ENCODE measurements at places on chromosomes 2 and 18. TPM values are rescaled to one million over a fixed set of nuclear protein-coding genes. Genes with fewer than 3 reads are reported as not detected.

DNA sequence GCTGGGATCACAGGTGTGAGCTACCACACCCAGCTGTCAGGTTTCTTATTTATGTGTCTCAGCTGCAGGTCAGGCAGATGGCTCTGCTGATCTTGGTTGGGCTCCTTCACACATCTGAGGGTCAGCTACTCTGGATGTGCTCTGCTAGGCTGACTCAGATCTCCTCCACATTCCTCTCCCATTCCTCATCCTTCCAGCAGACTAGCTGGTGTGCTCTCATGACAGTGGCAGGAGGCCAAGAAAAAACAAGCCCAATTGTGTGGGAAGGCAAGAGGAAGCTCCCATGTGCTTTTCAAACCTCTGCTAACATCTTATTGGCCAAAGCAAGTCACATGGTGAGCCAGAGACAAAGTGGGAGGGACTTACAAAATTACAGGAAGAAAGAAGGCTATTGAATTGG is 11.7 kb upstream of the MSH6 start:
- peak; percentile 81 for DNase-seq

The FEV gene
- not detected for polyA plus RNA-seq

DNA sequence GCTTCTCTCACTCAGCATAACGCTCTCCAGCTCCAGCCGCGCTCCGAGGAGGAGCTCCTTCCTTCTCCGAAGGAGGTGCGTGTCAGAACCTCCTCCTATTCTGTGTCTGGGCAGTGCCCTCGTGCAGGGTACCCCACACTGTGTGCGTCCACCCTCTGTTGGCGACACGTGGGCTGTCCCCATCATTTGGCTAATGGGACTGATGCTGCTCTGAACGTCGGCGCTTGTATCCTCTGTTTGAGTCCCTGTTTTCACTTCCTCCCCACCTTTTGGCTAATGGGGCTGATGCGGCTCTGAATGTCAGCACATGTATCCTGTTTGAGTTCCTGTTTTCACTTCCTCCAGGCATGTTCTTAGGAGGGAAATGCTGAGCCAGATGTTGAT is 22.2 kb downstream of the KCNG2 start:
- DNase-seq: no peak

- DNase-seq: no peak
Observed at GRCh38 chr2:222445227-222445626, 20.9 kb downstream of the SGPP2 start.

- DNase-seq: no peak
Observed at GRCh38 chr2:937530-937929, 13.1 kb upstream of the SNTG2 start.

DNA sequence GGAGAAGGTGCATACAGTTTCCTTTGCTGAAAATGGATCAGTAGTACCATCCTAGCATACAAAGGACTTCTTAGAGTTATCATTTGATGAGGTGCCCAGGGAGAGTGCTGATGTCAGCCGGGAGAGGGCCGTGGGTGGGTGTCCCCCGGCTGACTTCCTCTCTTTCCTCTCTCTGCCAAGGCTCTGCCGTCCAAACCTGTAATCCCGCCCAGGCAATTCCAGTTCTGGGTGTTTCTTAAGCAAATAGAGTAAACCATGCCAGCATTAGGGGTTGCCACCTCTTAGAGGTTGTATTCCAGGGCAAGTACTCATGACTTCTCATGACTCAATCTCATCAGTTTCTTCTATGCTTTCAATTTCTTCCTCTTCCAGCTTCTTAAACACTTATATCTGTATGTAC is 117.2 kb downstream of the GATA6 start:
- peak; percentile 37 for DNase-seq

DNA sequence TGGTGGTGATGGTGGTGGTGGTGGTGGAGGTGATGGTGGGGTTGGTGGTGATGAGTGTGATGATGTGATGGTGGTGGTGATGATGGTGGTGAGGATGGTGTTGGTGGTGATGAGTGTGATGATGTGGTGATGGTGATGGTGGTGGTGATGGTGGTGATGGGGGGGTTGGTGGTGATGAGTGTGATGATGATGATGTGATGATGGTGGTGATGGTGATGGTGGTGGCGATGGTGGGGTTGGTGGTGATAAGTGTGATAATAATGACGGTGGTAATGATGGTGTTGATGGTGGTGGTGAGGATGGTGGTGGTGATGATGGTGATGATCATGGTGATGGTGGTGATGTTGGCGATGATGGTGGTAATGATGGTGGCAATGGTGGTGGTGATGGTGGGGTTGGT is 67.7 kb downstream of the RRM2 start:
- no peak for DNase-seq

The NEU4 gene
- polyA plus RNA-seq: not detected

GRCh38 chr18:3458378-3458777 is 8.4 kb downstream of the TGIF1 start:
- no peak for DNase-seq

- DNase-seq: peak; percentile 25
Observed at GRCh38 chr2:20018601-20019152, 6.2 kb upstream of the MATN3 start.

- no peak for DNase-seq
Observed at GRCh38 chr2:74278176-74278575, 65.0 kb downstream of the SLC4A5 start.

The ADAM23 gene
- polyA plus RNA-seq: 20.6 TPM

- no peak for DNase-seq
Observed at GRCh38 chr18:907885-908757, 3.5 kb downstream of the ADCYAP1 start.

- DNase-seq: peak; percentile 7
Observed at GRCh38 chr18:8882632-8883408, 177.5 kb downstream of the MTCL1 start.

The GKN1 gene
- not detected for polyA plus RNA-seq

GRCh38 chr2:163407296-163407695 is 328.5 kb downstream of the FIGN start:
- DNase-seq: no peak

- DNase-seq: no peak
Observed at GRCh38 chr18:23066504-23067039, 68.7 kb upstream of the CABLES1 start.

The MC4R gene
- not detected for polyA plus RNA-seq

DNA sequence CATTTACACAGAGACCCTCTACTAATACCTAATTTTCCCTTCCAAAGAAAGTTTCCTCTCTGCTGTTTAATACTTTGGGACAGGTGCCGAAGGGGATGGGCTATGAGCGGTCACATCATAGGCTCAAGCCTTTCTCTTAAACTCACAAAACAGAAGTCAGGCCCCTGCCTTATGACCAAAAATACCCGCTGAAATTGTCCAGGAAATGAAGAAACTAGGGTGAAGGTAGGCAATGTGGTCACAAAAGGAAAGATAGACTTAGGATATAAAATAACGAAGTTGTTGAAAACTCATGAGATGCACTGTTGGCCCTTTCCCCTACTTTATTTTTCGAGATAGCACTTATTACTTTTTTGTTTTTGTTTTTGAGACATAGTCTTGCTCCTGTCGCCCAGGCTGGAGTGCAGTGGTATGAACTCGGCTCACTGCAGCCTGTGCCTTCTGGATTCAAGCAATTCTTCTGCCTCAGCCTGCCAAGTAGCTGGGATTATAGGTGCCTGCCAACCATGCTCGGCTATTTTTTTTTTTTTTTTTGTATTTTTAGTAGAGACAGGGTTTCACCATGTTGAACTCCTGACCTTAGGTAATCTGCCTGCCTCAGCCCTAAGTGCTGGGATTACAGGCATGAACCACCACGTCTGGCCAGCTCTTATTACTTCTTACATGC is 16.3 kb downstream of the SLC8A1 start:
- DNase-seq: no peak

The ANKRD62 gene
- not detected for polyA plus RNA-seq

DNA sequence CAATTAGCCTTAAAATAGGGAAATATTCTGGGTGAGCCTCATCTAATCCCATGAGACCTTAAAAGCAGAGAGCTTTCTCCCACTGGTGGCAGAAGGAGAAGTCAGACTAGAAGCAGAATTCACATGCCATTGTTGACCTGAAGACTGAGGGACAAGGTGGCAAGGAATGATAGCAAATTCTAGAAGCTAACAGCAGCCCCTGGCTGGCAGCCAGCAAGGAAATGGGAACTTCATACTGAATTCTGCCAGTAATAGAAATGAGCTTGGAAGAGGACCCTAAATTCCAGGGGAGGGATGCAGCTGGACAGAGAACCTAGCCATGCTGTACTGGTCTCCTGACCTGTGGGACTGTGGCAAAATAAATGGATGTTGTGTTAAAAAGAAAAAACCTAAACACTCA is 19.5 kb downstream of the B3GNT7 start:
- peak; percentile 61 for DNase-seq

DNA sequence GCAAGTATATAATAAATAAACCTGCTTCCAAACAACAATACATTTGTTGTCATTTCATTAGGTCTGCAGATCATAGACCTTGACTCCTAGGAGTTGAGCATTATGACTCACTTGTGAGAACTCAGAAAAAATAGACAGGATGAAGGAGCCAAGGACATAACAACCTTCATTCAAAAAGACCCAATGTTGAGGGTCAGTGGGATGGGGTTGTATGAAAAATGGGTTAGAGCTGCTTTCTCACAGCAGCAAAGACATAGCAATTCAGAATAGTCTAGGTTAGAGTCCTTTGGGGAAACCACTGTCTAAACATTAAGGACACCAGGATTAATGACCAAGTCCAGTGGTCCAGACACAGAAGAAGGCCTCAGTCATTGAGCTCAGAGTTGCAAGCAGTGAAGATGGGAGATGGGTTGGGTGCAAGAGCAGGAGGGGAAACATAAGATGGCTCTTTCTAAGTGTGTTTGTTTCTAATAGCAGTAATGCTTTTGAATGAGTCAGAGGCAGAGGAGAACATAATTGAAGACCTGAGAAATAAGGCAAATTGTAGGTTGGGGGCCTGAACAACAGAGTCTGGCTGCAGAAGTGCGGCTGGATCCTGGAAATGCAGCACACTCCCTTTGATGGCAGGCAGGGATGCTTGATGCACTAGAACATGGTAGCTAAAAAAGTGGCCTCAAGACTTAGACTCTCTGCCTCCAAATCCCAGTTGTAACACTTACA is 3.7 kb upstream of the SERPINB10 start:
- DNase-seq: no peak

The CMPK2 gene
- 0.49 TPM for polyA plus RNA-seq

The TTC32 gene
- polyA plus RNA-seq: 8.7 TPM

DNA sequence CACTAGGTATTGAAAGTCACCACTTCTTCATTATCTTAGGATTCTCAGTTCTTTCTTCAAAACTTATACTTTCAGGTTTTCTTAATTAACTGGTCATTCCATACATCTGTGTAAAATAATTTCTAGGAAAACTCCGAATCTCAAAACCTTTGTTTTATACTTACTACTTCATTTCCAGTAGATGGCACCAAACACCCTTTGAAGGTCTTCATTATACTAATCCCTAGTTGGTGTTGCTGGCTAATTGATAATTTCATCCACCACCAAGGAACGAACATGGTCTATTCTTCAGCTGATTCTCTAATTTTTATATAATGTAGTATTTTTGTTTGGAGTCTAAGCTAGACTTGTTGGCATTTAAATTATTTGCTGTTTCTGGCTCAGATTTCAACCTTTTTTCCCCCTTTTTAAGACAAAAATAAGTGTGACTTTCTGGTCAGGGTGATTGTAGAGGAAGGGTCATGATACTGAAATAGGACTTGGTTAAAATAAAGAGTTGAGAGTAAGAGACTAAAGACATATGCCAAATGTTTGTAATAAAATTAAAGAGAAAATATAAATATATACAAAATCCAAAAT is 2.8 kb upstream of the MXD1 start:
- peak; percentile 62 for DNase-seq

DNA sequence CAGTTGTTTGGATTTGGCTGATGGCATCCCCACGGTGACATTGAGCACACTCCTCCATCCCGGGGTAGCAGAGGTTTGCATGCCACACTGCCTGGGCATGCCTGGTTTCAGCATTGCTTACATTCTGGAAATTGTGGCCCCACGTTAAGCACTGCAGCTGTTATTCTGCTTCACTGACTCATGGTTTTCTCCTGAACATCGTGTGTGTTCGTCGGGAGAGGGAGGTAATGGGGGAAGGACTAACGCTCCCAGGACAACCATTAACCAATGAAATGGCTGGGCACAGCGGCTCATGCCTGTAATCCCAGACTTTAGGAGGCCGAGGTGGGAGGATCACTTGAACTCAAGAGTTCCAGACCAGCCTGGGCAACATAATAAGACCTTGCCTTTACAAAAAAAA is 28.2 kb upstream of the YWHAQ start:
- DNase-seq: no peak

- DNase-seq: no peak
Observed at GRCh38 chr2:105636109-105636740, 108.5 kb upstream of the NCK2 start.

DNA sequence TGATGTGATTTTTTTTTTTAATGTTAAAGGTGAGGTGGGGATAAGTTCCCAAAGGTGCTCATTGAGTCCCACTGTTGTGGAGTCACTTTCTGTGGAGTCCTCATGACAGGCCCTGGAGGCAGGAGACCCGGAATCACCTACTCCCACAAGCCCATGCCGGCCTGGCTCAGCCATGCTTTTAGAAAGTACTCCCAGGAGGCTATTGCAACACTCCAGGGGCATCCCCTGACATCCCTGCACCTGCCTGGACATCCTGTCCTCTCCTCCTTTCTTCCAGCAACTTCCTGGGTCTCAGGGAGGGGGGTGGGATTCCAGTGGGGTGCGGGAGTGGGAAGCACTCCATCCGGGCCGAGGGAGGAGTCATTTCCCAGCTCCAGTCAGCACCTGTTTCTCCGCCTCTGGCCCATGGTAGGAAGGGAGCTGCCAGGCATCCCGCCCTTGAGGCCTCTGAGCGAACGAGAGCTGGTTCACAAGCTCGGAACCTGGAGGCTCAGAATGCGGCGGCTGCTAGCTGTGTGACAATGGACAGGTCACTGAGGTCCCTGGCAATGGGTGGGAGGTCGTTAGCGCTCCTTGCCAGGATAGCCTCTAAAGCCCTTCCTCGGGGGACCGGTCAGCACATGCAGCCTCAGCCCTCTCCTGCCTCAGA is 163.9 kb upstream of the ID2 start:
- no peak for DNase-seq

GRCh38 chr2:37262522-37262921 is 31.1 kb downstream of the NDUFAF7 start:
- DNase-seq: no peak

DNA sequence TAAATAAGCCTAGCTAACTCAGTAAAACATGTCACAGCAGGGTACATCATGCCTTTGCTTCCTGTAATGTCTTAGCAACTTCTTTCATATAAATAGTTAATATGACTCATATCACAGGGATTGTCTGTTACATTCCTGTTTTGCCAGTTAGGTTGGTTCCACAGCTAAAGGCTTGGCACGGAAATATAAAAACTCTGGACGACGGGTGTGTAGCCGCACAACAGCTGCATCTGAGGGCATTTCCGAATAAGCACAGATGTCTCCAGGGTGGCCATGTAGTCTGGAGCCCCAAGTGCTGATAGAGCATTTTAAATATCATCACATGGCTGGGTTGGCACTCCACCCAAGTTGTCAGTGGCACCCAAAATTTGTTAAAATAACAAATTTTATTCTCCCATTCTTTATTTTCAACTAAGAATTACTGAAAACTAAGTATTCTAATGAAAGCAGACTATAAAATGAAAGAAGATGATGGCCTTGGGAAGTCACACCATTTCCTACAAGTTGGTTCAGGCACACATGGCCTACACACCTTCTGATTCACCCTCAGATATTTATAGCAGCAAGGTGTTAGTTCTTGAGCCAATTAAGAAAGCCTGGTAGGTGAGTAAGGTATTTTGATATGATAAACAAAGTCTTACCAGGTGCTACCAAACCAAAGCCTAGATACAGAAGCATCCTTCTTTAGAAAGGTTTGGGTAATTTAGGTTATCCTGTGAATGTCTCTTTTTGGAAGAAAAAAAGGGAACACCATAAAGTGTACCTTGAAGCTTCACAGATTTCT is 61.8 kb upstream of the STK17B start:
- peak; percentile 93 for DNase-seq

GRCh38 chr2:18545384-18545783 is 15.1 kb downstream of the RDH14 start:
- peak; percentile 47 for DNase-seq

The STAT1 gene
- 56.1 TPM for polyA plus RNA-seq
